ENCODE measurements at places on chromosomes 1 and 21.
A peak's percentile ranks its signal among the peaks of the same experiment; 100 is the strongest.

- DNase-seq: no peak
These were observed 5.8 kb downstream of the ID3 start for GRCh38 chr1:23553231-23554126.

DNA sequence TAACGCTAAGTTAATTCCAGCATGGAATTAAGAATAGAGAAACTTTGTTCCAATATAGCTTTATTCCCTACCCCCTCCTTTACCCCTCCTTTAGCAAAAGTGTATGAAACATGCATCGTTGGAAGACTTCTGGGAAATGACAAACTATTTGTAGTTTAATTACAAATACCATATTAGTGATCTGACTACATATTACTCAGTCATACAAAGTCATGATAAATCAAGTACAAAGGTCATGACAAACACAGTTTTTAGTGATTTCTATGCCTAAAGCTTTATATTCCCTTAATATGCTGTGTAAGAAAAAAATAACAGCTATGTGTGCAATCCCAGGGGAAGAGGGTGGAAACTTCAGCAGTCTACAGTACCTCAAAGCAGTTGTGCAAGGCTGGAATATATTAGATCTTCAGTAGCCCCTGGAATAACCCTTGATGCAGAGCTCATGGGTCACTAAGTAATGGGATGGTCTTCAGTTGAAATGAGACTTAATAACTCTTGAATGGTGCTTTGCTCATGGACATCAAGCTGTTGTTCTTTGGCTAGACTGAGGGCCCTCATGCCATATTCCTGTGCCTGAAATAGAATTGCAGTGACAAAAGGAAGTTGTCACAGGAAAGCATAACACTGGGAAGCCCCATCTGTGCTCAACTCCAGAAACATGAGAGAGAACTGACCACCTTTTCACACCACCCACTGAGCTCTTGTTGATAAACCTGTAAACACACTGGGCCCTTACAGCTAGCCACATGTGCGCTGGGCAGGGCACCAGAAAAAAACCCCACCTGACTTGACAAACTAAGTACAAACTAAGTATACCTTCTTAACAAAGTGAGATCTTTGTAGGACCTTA is 25.3 kb downstream of the ZMYND12 start:
- DNase-seq: no peak

- peak; percentile 75 for DNase-seq
These were observed 15.6 kb upstream of the HJV start for GRCh38 chr1:146036965-146037646.

GRCh38 chr1:32969566-32969965 is 5.0 kb upstream of the RNF19B start:
- DNase-seq: no peak

- no peak for DNase-seq
These were observed 10.8 kb upstream of the MYOC start for GRCh38 chr1:171663036-171663853.

GRCh38 chr1:213973129-213973528 is 14.6 kb upstream of the PROX1 start:
- DNase-seq: no peak

DNA sequence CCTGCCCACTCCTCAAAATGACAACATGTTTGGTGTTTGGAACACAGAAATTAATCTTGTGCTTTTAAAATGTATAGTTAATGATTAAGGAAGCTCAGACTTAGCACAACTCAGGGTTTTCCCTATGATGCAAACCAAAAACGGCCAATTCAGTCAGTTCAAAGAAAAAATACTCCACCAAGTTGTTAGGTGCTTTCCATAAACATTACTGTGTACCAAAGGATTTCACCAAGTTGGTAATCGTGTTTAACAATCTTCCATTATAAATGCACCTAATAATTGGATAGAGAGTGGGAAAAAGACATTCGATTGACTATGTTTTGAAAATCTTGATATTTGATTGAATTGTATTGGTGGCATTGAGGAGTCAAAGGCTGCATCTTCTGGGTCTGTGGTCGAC is 33.3 kb upstream of the DUSP10 start:
- no peak for DNase-seq

DNA sequence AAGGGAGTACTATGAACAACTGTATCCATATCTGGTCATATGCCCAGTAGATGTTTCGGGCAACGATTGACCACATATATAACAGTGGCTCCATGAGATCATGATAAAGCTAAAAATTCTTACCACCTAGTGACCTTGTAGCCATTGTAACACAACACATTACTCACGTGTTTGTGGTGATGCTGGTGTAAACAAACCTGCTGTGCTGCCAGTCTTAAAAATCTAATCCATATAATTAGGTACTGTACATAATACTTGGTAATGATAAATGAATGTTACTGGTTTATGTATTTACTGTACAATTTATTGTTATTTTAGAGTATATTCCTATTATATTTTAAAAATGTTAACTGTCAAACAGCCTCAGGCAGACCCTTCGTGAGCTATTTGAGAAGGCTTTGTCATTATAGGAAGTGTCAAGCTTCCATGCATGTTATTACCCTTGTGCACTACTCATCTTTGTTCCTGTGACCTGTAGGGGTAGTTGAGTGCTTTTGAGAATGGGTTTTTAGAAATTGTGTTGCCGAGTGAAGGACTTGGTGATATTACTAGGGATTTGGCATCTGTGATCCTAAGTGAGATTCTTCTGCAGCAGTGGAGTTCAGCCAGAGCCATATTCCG is 23.6 kb downstream of the DIP2A start:
- DNase-seq: no peak

All from activated CD4-positive, alpha-beta T cell treated with anti-CD3 and anti-CD28 coated beads for 24 hours (primary cell).